ENCODE measurements at places on chromosomes 12 and 14.

DNA sequence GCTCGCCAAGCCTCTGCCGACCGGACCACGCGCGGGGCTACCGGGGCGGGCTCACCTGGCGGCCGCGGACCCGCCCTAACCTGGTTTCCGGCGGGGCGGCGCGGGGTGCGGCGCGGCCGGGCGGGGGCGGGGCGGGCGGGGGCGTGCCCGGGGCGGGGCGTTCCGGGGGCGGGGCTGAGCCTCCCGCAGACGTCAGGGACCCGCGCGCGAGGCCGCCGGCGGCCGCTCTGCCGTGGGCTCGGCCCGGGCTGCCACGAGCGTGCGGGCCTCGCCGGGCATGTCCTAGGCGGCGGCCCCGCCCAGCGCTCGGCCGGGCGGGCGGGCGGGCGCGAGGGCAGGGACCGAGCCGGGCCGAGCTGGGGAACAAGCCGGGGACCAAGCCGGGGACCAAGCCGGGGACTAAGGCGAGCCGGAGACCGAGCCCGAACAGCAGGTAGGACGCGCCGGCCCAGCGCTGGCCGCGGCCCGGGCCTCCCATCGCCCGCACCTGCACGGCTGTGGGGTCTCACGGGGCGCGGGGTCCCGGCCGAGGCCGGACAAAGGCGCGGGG lies at the start of gene CEP170B:
TSS of gene CEP170B (plus strand) at position 188 of the 550 bp plus-strand sequence. CDS start 3,183 bp downstream, outside the sequence.
- peak; percentile 36 for DNase-seq

- peak; percentile 57 for DNase-seq
Measured at GRCh38 chr14:72457641-72458040, 436.3 kb downstream of the DPF3 start.

DNA sequence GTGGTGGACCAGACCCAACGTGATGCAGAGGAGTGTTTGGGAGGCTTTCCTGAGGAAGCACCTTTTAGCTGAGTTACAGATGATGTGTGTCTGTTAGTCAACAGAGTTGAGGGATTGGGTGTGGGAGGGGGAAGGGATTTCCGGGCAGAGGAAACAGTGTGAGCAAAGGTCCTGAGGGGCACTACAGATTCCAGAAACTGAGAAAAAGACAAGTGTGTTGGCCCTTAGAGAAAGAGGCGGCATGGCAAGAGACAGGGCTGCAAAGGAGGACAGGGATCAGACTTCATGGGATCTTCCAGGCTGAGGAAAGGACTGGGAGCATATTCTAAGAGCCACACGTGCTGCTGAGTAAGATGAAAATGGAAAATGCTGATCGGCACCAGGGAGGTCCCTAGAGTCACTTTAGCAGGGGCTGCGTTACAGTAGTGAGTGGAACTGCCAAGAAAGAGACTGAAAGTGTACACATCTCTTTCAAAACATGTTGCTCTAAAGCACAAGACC lies 9.4 kb upstream of the RPS6KL1 start:
- DNase-seq: no peak

- DNase-seq: no peak
Measured at GRCh38 chr12:50102131-50102531, 1.7 kb upstream of the GPD1 start.

GRCh38 chr12:61397668-61398067 lies 862.5 kb upstream of the USP15 start:
- no peak for DNase-seq

DNA sequence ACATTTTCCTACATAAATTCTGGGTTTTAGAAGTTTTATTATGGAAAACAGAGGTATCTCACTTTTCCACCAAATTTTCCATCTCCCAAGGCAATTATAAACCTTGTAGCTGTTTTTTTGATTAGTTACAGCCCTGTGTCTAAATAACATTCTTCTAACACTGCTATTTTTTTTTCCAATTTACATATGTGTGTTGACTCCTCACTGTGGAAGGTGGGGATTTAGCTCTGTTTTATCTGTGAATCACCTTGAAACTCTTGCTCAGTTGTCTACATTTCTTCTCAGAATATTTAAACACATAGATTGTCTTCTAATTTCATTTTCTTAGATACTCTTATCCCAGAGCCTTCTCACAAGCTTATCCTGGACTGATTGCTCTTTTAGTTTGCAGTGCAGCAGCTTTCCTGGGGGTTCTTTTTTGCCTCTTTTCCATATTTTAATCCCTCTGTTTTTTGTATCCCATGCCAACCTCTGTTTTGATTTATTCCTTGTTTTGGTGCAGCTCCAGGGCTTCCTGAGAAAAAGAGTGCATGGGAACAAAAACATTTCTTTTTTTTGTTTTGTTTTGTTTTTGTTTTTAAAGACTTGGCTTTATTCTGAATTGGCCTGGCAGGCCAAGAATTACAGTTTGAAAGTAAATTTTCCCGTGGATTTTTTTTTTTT lies 36.7 kb downstream of the TBC1D15 start:
- DNase-seq: no peak

DNA sequence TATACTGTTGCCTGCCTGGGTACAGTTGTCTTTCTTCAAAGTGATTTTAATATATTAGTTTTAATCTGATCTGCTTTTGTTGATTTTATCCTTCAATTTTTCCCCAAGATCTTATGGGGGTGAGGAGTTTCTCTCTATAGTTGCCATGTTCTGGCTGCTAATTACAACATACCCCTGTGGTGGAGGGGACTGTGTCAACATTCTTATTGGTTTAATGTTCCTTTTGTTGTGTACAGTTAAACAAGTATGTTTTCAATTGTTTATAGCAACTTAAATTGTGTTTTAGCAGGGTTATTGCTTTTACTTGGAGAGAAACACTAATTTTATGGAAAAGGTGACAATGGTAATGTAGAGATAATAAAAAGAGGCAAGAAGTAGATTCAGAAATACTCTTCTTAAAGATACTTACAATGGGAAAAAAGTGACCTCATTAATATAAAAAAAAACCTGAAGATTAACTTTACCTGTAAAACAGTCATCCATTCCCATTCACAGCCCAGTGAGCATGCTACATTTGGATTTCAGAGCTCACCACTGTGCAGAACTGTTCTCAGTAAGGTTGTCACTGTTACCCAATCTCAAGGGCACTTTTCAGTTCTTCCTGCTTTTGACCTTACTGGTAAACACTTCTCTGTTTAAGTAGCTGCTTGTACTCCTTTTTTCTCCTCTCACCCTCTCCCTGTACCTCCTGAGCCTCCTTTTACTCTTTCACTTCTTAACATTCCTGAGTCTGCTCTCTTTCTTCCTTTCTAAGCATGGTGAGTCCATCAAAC lies 8.1 kb upstream of the LRRK2 start:
- no peak for DNase-seq

- no peak for DNase-seq
Measured at GRCh38 chr12:39441189-39441962, 1.5 kb downstream of the KIF21A start.

- DNase-seq: no peak
Measured at GRCh38 chr12:132374612-132375445, 45.4 kb upstream of the GALNT9 start.

DNA sequence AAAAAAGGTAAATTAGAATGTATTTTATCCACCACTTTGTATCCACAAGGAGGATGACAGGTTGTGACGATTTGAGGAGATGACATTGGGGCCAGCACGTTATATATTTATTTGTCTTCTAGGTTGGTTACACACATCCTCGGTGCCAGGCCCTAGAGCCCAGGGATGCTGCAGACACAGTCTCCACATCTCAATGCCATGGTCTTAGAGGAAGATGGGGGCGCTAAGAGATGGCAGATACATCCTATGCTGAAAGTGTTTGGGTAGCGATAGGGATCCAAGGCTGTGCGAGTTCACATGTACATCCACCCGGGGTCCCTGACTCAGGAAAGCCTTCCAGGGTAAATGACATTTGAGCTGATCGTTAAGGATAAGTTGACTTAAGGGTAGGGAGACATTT lies 193.1 kb upstream of the GSC start:
- DNase-seq: no peak

DNA sequence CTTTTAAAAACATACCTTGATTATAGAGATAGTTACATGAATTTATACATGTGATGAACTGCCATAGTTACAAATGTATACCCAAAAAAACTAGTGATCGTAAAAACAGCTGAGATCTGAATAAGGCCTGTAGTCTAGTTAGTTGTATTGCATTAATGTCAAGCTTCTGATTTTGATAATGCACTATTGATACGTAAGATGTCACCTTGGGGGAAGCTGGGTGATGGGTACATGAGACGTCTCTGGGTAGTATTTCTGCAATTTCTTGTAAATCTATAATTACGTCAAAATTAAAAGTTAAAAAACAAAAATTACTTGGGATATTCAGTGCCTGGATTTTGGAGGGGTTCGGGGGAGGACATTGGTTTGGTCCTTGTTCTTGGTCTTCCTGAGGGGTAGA lies 144.4 kb downstream of the SAMD4A start:
- DNase-seq: no peak

DNA sequence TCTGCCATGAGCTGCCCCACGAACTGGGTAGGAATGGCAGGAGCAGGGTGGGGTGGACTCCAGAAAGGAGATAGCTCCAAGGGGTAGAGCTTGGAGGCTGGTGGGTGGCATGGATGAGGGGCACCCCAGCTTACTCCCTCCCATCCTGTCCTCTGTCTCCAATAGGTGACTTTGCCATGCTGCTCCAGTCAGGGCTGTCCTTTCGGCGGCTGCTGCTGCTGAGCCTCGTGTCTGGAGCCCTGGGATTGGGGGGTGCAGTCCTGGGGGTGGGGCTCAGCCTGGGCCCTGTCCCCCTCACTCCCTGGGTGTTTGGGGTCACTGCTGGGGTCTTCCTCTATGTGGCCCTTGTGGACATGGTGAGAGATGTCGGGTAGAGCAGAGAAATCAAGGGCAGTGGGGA lies 7.1 kb downstream of the SLC39A5 start:
- DNase-seq: no peak

DNA sequence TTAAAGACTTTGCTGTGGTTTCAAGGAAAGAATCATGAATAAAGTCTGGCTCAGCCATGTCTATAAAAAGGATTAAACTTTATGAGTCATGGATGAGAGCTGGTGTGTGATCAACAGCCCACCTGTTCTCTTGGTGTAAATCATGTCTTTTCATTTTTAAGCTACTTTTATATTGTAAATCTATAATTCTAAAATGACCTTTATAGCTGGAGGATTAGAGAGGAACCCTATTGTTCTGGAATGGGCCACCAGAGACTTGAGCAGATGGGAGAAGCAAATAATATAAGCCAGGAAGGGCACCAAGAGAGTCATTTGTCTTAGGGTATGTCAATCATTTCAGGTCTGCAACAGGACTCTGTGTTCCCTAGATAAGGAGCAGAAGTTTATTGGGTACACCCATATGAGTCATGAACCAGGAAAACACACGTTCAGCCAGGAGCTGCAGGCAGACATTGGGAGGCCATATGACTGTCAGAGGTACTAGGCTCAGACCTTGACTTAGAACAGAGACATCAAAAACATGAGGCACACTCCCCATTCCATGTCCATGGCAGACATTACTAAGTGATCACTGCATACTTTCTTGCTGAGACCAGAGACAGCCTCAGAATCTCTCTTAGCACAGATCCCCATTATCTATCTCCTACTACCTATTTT lies 49.3 kb downstream of the NDUFA12 start:
- DNase-seq: peak; percentile 45

- no peak for DNase-seq
Measured at GRCh38 chr14:64817631-64818030, 62.1 kb downstream of the SPTB start.

DNA sequence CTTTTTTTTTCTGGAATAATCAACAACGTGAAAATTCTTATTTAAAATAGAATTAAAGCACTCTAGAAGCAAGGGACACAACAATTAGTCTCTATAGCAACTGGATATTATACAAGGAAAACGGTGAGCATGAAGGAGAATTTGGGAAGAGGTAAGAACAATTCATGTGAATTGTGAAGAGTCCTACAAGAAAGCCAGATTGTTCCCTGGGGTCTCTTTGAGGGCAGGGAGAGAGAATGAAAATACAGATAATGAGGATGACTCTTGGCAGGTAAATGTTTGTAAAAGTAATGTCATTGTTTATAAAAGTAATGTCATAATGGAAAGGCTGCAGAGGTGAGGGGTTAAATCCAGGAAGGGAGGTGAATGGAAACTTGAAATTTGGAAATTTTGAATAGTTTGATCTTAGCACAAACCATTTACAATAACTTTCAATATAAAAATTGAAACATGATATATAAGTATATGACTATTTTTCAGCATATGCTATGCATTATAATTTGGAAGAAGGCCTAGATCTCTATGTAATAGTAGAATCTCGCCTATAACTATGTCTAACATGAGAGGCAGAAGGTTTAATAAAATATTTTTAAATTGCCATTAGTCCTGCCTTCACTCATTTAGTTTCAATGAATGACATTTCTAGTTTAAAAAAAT lies 378.8 kb upstream of the DCN start:
- DNase-seq: peak; percentile 10

- peak; percentile 98 for DNase-seq
Measured at GRCh38 chr12:120231316-120232011, 30.6 kb upstream of the RPLP0 start.

DNA sequence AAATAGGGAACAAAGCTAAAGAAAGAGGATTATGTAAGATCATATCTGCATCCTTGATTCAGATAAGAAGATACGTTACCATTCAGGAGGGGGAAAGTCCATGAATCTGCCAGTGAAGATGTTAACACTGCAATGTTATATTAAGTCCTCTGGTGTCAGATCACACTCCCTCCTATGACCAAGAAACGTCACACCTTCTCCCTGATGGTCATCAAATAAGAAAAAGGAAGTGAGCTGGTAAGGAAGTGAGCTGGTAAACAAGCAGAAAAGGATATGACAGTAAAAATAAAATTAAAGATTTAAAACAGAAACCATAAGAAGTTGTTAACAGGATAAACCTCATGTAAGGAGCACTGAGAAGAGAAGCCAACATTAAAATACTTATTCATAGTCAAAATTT lies 340.2 kb downstream of the SEC23A start:
- no peak for DNase-seq

- peak; percentile 45 for DNase-seq
Measured at GRCh38 chr12:12442548-12443071, 85.7 kb downstream of the BORCS5 start.

DNA sequence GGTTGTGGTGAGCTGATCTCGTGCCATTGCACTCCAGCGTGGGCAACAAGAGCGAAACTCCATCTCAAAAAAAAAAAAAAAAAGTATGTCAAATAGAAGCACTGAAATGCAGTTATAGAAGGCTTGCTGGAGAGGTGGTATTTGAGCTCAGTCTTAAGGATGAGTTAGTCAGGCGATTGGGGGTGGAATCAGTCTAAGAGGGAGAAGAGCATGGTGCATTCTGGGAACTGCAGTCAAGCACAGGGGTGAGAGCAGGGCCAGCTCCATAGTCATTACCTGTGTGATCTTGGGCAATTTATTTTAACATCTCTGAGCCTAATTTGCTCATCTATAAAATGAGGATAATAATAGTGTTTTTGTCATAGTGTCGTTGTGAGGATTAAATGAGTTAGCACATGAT lies 5.9 kb upstream of the GNB3 start:
- DNase-seq: no peak

Measured in fibroblast of upper back skin (primary cell).